Stimulated activated CD8-positive, alpha-beta memory T cell treated with anti-CD3 and anti-CD28 coated beads, Interleukin-2, amount 100 ng/mL, for 1 hour (primary cell): ENCODE measurements at places on chromosomes 13 and 19.

- DNase-seq = no peak
Observed at GRCh38 chr19:53909471-53910169, 542 bp downstream of the CACNG7 start.

DNA sequence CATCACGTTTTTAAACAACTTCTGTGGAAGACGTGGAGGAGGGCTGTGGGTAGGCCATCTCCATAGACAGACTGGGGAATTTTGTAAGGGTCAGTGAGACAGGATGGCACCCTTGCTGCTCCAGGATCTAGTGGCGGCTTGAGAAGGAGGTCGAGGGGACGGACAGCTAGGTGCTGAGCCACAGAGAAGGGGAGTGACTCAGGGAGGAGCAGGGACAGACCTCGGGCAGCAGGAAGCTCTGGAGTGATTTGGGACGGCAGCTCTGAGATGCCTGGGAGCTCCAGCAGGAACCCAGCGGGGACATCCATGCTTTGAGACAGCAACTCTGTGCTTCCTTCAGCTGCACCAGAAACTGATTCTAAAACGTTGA, 169.1 kb upstream of the SOX1 start:
- DNase-seq = no peak

DNA sequence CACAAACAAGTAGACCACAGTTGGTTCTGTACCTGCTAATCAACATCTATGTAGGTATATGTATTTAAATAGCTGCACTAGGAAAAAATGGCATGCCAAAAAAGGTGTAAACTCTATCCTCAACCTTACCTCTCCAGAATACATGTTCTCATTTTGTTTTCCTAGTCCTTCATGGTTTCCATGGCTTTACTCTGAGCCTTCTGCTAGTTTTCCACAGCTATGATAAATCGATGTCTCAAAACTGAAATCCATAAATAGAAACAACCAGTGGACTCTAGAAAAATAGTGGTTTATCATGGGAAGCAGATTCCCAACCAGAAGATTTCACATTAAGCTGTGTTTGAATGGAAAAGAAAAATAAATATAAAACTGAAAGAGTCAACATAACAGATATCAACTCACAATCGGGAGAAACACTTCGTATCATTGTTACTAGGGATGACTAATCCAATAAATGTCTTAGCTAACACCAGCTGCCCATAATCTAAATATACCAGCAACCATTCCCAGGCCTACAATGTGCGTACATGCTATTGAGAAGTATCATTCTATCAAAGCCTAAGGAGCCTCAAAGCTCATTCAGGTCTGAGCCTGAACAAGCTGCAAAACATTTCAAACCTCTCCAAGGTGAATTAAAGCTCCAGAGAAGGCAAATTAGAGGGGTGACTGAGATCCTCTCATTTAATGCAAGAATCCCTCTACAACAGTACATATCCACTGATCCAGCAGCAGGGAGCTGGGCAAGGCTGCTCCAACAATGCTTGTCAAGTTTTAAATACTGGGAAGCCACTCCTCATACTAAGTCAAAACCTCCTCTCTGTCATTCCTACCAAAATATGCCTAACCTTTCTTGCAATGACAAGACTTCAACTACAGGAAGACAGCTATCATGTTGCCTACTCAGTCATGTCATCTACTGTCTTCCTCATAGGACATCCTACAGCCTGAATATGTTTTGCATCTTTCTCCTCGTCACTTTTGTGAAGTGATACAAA, 90.2 kb downstream of the KCTD12 start:
- no peak for DNase-seq

GRCh38 chr19:36025541-36025940, 7.1 kb downstream of the CLIP3 start:
- no peak for DNase-seq

DNA sequence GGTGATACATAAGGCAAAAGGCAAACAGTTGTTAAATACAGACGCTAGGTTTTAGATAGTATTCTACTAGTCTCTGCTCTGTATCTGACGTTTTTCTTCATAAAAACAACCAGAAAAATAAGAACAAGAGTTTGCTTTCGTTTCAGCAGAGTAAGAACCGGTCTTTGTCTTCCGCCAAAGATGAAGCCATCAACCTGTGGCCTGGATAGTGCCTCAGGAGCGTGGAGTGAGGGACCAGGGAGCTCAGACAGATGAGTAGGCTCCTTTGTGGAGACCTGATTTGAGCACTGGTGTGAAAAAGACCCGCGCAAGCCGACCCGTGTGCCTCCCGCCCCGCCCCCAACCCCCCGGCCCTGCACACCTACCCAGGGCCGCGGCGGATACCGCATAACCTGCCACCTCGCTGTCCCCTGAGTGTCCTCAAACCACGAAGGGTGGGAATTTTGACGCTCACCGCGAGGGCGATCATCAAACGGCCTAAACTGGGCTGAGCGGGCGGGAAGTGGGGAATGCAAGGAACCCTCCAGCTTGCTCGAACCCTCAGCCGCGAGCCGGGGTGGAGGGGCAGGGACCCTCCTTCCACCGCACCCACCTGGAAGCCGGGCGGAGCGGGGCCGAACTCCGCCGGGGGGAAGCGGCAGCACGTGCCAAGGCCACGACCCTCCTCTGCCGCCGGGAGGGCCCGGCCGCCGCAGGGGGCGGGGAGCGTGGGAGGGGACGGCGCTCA, 866 bp upstream of the LMO7 start:
- no peak for DNase-seq

GRCh38 chr13:41502031-41502430, 44.7 kb downstream of the RGCC start:
- DNase-seq = no peak

- no peak for DNase-seq
Observed at GRCh38 chr19:41530761-41531301, 45.1 kb upstream of the CEACAM21 start.

- DNase-seq = no peak
Observed at GRCh38 chr19:18435842-18436670, 1.9 kb downstream of the ISYNA1 start.

GRCh38 chr13:46580362-46580839, 27.4 kb downstream of the LRCH1 start:
- no peak for DNase-seq

DNA sequence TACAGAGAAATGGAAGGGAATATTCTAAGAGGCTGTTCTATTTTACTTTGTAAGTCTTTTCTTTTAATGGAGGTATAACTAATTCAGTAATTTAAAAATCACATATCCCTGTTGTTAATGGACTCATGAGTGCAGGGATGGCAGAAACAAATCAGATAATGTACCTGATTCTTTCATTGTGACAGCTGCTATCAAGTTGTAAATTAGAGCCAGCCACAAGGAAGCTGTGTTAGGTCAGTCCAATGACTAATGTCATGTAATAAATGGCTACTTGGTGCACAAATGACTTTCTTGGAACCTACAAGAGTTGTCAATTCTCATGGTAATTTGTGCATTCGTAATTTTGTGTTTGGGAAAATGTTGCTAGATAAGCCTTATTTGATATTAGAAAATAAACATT, 446.4 kb downstream of the DCT start:
- DNase-seq = no peak

DNA sequence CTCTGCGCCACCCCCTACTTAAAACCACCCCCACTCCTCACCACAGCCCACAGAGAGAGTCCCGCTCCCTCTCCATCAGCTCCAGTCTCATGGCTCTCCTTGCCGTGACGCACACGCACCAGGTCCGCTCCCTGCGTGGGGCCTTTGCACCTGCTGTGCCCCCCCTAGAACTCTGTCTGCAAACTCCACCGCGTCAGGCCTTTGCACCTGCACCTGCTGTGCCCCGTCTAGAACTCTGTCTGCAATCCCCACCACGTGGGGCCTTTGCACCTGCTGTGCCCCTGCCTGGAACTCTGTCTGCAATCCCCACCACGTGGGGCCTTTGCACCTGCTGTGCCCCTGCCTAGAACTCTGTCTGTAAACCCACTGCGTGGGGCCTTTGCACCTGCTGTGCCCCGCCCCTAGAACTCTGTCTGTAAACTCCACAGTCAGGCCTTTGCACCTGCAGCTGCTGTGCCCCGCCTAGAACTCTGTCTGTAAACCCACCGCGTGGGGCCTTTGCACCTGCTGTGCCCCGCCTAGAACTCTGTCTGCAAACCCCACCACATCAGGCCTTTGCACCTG, 4.2 kb downstream of the SHC2 start:
- DNase-seq = no peak
